Stimulated activated CD8-positive, alpha-beta memory T cell treated with anti-CD3 and anti-CD28 coated beads, Interleukin-2, amount 100 ng/mL, for 1 hour (primary cell): ENCODE measurements at places on chromosomes 5 and 9.

DNA sequence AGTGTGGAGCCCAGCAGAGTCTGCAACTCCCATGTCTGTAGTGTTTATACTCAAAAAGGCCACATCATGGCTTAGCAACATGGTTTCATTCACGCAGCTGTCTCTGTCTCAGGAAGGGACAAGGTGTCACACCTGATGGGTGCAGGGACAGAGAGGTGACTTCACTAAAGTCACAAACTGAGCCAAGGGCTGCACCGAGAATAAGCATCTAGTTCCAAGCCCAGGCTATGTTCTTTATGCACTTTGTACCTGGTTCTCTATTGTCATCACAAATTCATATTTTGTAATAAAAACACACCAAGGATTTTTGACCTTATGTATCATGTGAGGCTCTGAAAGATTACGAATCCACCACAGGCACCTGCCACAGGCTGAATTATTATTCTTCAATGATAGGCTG lies 64.9 kb upstream of the STK32A start:
- DNase-seq = no peak

- DNase-seq = no peak
Observed at GRCh38 chr9:80707120-80707519, 982.2 kb downstream of the TLE1 start.

DNA sequence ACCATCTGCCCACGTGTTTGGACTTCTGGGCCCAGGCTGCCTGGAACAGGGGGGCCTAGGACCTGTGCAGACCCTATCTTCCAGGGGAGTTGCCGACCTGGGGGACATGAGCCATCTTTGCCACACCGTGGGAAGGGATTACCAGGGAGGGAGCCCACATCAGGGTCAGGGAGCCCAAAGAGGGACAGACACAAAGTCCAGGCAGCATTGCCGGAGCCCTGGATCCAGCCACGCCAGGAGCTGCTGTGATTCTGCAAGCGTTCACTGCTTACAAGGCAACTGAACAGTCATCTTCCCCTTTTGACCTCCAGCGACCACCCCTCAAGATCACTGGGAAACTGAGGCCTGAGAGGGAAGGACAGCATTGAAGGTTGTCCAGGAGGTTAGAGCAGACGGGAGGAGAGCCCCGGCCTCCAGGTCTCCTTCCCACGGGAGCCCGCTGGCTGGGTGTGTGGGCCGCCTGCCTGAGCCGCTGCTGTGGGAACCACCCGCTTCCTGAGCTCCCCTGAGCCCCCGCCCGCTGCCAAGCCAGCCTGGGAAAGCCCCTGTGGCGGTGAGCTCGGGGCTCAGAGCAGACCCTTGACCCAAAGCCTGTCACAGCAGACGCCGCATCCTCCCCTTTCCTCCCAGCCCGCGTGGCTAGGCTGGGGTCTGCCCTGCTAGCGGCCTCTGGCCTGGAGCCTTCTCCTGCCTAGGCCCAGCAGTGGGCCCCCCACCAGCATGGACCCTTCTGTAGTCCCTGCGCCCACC lies 17.1 kb upstream of the NOTCH1 start:
- DNase-seq = no peak

- no peak for DNase-seq
Observed at GRCh38 chr9:131715906-131716305, 24.0 kb downstream of the RAPGEF1 start.

GRCh38 chr9:96167011-96167410 lies 135.0 kb downstream of the HSD17B3 start:
- DNase-seq = no peak

DNA sequence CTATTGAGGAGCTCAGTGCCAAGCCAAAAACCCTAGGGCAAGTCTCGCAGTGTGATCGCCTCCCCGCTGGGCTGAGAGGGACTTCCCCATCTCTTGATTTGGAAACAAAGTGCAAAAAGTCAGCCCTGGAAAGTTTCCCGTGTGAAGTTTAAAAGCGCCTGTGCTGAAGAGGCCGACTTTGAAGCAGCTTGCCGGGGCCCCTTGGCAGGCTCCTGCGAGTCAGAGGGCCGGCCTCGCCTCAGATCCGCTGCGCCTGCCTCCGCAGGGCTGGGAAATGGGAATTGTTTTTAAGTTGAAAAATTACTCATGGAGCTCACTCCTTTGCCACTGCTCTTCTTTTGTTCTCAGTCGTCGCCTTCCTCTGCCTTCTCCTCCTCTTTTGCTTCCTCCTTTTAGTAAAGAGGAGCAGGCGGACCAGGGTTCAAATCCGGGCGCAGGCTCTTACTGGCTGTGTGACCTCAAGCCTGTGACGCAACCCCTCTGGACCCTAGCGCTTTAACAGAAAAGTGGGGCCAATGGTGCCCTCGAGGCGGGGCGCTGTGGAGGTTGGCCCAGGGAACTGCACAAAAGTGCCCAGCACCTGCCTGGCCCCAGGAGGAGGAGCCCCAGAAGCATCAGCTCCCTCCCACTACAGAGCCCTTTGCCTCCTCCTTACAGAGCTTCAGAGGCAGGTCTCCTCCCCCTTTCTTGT lies 14.7 kb upstream of the LHX2 start:
- no peak for DNase-seq

DNA sequence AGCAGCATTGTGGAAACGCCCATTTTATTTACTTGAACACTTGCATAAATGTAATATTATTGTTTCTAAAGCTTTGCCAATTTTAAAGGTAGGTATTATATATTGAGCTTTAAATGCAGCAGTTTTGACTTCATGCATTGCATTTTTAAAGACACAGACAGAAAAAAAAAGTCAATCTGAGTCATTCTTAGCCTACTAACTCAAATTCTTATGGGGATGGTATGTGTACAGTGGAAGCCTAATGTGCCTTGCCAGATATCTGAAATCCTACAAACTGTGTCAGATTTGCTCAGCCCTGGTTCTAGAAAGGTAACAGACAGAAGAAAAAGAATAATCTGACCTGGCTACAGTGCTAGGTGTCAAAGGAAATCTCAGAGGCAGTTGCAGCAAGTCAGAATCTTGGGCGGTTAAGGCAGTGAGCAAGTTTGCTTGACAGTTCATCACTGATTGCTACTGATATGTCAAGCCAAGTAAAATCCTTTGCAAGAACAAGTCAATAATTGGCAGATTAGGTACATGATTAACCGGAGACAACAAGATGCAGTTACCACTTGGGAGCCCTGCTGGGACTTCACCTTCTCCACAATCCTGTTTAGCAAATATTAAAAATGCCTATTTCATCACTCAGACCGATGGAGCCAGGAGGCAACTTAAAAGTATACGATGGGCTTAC lies 224.8 kb upstream of the WWC1 start:
- DNase-seq = no peak

- DNase-seq = no peak
Observed at GRCh38 chr9:90204128-90204831, 438.3 kb downstream of the DIRAS2 start.
